ACHN (cell line): ENCODE measurements at places on chromosomes 7 and 10.

- no peak for DNase-seq
Observed at GRCh38 chr7:157829491-157829890, 492.7 kb downstream of the DNAJB6 start.

DNA sequence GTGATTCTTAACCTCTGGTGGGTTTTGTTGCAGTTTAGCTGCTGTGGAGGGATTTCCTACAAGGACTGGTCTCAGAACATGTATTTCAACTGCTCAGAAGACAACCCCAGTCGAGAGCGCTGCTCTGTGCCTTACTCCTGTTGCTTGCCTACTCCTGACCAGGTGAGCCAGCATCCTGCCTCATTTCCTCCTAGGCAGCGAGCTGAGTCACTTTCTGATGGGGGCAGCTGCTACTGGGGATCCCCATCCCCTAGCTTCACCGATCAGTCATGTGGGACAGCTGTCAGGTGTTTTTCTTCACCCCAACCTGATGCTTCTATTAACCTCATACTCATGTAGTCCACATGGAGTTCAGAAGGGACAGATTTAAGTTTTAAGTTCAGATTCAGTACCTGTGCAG, 21.7 kb upstream of the SMO start:
- DNase-seq: no peak

- no peak for DNase-seq
Observed at GRCh38 chr7:150404172-150404804, 25.2 kb downstream of the ZNF775 start.

DNA sequence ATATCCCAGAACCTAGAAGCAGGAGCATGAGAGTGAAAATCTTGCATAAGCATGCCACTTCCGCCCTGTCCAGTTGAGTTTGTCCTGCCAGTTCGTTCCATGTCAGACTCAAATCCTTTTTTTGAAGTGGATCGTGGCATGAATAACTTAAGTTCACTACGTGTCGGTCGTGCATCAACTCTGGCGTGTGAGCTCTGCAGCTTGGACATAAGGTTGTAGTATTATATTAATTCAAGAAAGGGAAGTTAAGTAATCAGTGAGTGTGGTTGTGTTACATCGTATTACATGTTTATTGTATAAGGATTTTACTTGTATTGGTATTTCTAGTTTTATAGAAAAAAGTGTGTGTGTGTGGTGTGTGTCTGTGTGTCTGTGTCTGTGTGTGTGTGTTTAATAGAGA, 23.0 kb downstream of the CDC123 start:
- no peak for DNase-seq

GRCh38 chr10:108736111-108736510, 1187.2 kb downstream of the XPNPEP1 start:
- DNase-seq: no peak

DNA sequence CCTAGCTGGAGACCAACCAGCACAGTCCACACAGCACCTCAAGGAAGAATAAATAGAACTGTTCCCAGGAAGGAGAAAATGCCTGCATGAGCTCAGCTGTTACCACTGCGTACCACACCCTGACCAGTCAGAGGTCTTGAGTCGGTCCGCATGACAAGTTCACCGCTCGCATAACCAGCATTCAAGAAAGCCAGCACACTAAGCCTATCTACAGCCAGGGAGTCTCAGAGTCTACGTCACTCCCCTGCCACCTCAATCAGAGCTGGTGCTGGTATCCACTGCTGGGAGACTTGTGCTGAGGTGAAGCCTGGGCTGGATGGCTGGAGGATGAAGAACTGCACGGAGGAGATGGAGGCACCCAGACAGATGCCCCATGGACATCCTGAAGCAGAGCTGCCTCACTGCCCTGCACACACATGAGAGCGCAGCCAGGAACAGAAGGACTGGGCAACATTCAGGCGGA, 19.6 kb downstream of the AKR1C1 start:
- no peak for DNase-seq

DNA sequence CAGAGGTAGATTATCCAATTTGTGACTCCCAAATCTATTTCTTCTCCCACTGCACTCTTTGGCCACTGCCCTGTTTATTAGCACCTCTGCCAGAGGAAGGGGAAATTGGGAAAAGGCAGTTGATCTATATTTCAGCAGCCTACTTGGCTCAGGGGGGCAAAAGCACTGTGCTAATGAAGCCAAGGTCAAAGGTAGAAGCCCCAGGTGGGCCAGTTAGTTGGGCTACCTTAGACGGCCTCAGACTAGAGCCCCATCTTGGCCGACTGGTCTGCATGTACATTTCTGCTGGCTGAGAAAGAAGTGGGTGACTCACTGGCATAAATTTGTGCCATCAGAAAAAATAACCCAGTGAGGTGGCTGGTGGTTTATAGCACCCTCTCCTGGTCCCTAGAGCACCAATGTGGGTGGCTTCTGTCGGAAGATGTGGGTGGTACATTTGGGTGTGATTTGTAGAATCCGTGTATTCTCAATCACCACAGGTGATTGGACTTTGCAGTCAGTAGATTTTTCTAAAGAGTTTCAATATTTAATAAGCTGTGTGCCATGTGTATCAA, 293.3 kb upstream of the MKI67 start:
- DNase-seq: peak; percentile 23

- DNase-seq: no peak
Observed at GRCh38 chr10:84606428-84606827, 278.0 kb downstream of the CCSER2 start.

DNA sequence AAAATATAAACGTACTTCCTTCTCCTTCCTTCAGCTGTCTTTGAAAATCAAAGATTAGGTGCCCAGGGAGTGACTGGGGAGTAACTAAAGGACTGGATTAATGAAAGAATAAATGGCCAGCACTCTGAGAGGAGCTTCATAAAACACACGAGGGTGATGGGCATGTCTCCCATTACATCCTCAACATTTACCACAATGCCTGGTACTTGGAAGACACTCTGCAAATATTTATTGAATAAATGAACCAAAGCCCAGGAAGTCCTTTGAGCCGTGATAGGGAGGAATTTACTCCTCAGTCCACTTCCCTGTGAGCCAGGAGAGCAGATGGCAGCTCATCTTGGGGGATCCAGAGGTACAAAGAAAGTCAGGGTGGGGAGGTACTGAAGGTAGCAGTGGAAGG, 96.3 kb downstream of the RAB11FIP2 start:
- no peak for DNase-seq

DNA sequence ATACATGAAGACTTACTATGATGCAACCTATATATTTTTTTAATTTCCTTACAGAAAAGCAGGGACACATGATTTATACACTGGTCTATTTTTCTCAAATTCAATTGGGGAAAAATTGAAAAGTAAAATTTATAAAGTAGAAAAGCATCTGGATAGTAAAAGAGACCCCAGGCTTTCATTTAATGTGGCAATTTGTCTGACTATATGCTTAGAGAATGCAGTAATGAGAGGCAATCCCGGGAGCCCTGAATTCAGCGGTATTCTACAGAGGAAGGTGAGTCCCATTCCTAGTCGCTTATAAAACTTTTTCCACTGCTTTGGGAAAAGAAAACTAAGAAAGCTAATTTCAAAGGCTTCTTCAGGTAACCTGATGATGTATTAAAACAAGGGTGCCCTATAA, 167.1 kb downstream of the SEMA3D start:
- DNase-seq: no peak

DNA sequence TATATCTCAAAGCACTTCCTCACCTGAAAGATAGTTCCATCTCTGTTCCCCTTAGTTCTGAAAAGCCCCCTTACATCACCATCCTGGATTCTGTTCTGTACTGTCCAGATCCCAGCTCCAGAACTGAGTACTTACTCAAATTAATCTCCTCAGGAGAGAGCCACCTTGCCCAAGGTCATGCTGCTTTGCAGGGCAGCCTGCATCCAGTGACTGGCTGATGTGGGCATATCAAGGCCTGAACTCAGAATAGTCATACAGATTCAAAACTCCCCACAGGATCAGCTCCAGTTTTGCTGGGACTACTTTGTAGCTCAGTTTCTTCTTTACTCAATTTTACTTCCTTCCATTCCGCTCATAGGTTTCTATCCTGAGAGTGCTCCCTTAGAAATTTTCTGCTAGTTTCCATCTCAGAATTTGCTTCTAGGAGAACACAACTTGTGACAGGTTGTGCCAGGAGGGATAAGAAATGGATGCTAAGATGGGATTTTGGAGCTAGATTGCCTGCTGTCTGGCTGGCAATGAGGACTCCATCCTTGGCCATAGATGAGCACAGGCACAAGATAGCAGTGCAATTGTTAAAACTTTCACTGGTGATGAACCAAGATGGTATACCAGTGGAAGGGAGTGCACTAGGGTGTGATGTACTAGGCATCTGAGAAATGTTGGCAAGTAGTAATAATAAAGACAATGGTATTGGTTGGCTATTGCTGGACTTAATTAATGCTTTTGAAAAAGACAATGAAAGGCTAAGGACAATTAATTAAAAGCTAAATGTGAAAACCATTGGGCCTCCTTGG, 17.3 kb downstream of the SRGN start:
- no peak for DNase-seq

DNA sequence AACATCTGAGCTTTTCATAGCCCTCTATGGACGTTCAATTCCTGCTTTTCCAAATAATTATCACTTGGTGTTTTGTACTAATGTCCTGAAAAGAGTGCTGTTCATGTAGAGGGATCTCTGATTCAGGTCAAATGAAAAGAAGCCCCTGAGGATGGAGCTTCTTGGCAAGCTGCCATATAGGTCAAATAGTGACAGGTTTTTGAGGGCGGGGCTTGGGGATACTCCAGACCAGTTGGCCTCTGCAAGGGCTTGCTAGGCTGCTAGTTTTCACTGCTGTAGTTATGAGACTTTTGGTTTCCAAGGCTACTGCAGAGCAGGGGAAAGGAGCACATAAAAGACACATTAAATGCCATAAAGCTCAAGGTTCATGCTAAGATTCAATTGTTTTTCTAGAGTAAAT, 257.2 kb upstream of the CACNA2D1 start:
- no peak for DNase-seq

DNA sequence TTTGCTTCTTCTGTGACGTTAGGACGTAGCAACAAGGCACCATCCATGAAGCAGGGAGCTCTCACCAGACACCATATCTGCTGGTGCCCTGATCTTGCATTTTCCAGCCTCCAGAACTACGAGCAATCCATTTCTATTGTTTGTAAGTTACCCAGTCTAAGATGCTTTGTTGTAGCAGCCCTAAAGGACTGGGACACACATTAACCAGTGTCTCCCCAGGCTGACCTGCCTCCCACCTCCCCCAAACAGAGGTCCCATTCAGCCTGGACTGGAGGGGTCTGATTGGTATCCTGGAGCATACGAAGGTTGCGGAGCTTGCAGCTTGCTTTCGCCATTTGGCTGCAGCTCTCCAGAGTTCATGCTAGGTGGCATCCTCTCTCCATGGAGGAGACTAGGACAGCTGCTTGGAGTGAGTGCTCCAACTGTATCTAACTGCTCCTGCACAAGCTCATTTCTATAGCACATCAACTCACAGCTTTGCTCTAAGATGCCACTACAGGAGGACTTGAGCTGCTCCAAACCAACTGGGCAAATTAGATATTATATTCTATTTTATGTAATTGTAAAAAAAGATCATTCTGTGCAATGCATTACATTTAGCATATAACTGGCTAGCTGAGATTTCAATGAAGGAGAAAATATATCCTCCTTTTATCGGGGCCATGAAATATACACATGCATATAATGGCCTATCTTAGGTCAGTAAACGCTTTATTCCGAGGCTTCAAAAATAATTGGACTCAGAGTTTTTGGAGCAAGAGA, 8.0 kb upstream of the GRK5 start:
- DNase-seq: peak; percentile 81

DNA sequence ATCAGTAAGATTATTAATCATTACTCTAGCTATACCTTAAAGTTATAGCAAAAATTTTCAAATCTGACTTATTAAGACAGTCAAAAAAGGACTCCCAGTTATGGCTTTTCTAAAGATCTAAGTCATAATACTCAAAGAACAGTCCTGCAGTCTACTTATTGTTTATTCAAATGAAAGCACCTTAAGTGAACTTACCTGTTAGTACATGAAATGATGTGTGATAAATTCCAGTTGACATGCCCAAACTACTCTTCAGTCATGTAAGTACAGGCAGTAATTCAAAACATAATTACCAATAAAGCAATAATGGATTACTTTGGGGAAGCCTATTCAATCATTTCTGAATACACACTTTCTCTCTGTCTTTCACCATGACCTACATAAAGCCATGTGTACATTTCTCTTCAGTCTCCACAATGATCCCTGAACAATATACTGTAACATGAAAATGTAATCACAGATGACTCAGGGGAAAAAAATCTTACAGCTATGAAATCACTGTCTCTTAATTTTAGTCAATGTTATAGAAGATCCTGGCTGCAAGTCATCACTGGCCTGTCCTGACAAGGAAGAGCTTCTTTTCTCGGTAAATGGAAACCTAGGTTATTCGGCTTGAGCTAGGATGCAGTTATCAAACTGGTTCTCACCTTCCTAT, 420.7 kb upstream of the LRRTM3 start:
- DNase-seq: no peak

- DNase-seq: peak; percentile 75
Observed at GRCh38 chr10:110353244-110354119, 48.8 kb upstream of the SMNDC1 start.

DNA sequence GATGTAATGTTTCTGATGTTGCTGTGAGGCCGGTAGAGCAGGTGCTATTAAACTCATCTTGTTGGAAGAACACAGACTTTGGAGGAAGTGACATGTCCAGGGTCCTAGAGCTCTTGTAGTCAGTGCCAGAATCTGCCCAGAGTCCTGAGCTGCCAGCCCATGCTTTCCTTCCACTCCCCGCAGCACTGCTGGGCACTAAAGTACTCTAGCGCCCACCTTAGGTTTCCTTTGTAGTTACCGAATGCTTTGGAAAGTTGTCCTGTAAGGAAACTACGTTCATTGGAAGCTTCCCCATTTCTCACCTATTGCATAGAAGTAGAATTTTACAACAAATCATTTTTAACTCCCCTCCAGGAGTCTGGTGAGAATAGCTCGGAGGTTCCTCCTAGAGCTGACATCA, 11.0 kb downstream of the ZNF862 start:
- DNase-seq: no peak

- DNase-seq: no peak
Observed at GRCh38 chr10:71675295-71675970, 44.1 kb downstream of the C10orf105 start.

DNA sequence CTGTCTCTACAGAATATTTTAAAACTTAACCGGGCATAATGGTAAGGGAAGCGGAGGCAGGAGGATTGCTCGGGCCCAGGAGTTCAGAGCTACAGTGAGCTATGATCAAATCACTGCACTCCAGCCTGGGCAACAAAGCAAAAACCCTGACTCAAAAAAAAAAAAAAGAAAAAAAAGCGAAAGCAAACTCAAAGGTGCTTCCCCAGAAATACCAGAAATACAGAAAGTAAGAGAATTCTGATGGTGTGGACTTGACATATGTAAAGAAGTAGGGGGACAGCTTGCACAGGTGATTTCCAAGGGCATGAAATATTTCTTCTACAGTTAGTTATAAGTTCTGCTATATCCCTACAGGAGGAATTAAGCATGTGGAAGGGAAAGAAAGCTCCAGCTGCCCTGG, 69.7 kb upstream of the APBB1IP start:
- no peak for DNase-seq

DNA sequence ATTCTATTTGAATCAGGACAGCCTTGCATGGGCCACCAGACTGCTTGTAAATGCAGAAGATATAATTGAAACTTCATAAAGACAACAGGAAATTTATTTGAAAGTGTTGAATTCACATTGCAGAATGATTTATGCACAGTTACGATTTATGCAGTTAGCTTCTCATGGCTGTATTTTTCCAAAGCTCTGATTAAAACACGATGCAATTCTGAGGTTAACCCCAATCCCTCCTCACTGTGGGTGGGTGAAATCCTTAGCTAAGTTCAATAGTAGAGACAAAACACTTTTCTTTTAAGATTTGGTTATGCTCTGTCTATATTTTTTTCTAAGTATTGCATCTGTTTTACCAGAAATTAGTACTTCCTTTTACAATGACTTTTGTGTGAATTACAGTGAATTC, 728.8 kb upstream of the IGFBP3 start:
- no peak for DNase-seq
